ENCODE measurements at places on chromosomes 13 and 19.

- DNase-seq, result no peak
Measured at GRCh38 chr13:23069566-23069965, 111.2 kb upstream of the SGCG start.

- no peak for DNase-seq
Measured at GRCh38 chr13:89803839-89804238, 1543.6 kb upstream of the MIR17HG start.

DNA sequence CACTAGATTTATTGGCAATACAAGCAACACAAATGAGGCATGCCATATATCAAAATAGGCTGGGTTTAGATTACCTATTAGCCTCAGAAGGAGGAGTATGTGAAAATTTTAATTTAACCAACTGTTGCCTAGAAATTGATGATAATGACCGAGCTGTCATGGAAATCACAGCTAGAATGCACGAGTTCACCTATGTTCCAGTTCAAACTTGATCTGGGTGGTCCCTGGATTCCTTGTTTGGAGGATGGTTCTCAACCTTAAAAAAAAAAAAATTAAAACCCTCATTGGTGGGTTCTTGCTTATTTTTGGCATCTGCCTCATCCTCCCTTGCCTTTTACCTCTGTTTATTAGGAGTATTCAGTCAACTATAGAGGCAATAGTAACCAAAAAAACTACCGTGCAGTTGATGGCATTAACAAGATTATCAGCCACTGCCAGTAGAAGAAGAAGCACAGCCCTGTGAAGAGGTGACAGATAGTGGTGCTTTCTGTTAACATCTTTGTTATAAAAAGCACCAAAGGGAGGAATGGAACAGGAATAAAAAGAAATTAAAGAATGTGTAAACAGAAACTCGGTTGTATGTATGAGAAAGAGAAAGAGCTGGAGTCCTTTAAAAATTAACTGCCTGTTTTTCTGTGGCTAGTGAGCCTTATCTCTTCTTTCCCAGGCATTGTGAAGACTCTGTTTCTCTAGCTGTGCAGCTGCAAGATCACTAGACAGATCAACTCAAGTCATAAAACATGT, 106.4 kb downstream of the ZNF429 start:
- no peak for DNase-seq

- DNase-seq, result no peak
Measured at GRCh38 chr13:36543671-36544070, 111.4 kb downstream of the CCNA1 start.

GRCh38 chr19:4300589-4300988, 1.6 kb downstream of the TMIGD2 start:
- no peak for DNase-seq

GRCh38 chr19:41551711-41552110, 24.3 kb upstream of the CEACAM21 start:
- no peak for DNase-seq

GRCh38 chr19:18428787-18429674, 8.9 kb downstream of the ISYNA1 start:
- DNase-seq, result peak; percentile 97

DNA sequence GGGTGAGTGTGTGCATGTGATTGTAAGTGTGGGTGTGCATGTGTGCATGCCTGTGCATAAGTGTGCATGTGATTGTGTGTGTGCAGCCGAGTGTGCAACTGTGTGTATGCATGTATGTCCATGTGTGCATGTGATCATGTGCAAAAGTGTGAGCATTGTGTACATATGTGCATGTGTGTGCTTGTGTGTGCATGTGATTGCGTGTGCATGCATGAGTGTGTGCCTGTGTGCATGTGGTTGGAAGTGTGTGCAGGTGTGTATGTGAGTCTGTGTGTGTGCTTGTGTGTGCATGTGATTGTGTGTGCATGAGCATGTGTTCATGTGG, 3.5 kb downstream of the PODNL1 start:
- no peak for DNase-seq

- no peak for DNase-seq
Measured at GRCh38 chr13:24192811-24193162, 32.3 kb downstream of the SPATA13 start.

DNA sequence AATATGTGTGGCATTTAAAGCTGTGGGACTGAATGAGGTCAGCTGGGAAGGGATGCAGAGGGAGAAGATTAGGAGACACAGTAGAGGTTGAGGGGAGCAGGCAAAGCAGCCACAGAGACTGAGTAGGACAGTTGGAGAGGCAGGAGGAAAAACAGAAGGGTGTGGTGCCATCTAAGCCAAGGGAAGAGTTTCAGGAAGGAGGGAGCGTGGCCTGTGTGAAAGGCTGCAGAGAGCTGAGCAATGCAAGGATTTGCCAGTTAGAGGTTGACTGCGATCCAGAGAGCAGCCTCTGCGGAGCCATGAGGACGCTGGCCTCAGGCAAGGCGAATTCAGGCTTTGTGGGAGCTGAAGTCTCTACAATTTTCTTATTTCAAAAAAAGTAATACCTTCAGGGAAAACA, 28.9 kb downstream of the SOX21 start:
- DNase-seq, result no peak

- no peak for DNase-seq
Measured at GRCh38 chr19:16586991-16587832, 15.0 kb upstream of the SLC35E1 start.

GRCh38 chr13:28324181-28324789, 170.6 kb downstream of the FLT1 start:
- DNase-seq, result peak; percentile 83

DNA sequence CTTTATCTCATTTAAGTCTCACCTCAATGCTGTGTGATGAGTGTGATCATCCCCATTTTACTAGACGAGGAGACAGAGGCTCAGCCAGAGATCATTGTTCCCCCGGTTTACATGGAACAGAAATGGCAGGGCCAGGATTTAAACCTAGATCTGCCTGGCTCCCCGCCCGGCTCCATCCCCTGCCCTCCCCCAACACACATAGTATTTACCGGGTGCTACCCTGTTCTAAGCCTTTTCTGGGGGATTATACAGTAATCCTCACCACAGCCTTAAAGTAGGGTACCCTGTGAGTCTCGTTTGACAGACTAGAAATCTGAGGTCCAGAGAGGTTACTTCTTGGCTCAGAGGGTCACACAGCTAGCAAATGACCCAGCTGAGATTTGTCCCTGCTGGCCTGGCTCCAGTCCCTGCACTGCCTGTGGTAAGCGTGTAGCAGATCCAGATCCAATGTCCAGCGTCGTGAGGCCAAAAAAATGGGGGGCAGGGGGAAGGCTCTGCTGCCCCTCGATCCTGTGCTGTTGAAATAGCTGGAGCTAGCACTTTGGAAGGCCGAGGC, 3.8 kb upstream of the KLC3 start:
- no peak for DNase-seq

- no peak for DNase-seq
Measured at GRCh38 chr19:55549500-55550320, 4.4 kb upstream of the SBK3 start.

DNA sequence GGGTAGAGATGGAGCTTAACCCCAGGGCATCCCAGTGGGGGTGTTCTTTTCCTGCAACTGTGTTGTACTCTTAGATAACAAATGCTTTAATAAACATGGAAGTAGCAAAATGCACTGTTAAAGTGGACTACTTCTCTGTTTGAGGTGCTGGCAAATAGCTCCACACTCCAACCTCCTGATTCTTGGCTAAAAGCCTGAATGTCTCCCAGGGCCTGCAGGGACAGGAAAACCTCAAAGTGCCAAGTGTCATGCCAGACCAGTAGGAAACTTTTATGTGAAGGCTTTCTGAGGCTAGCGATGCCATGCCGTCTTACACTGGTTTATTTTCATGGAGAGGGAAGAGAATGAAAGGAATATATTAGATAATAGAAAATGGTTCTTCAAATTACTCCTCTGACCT, 6.8 kb downstream of the FREM2 start:
- no peak for DNase-seq

DNA sequence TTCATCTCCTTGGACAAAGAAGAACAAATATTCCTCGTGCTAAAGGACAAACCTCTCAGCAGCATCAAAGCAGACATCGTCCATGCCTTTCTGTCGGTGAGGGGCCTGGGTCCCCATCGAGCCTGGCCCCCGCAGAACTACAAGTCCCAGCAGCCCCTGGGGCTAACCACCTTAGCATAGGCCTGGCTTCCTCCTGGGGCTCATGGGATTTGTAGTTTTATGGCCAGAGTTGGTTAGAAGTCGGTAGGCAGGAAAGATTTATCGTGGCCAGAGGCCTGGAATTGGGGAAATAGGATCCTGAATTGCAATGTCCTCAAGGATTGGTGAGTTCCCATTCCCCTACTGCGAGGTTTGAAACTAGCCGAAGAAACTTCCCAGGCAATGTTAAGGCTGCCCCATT, 19.6 kb downstream of the TMEM150B start:
- peak; percentile 83 for DNase-seq

GRCh38 chr19:18710996-18711751, 27.7 kb downstream of the CRTC1 start:
- no peak for DNase-seq

DNA sequence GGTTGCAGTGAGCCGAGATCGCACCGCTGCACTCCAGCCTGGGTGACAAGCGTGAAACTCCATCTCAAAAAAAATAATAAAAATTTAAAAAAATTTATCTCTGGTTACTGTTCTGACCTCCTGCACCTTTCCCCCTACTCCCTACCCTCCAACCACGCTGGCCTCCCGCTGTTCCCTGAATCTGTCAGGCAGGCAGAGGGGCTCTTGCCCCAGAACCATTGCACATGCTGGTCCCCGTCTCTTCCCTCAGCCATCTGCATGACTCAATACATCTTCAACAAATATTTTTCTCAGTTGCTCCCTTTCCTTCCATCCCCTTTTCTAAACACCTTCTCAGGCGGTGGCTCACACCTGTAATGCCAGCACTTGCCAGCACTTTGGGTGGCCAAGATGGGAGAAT, 1.1 kb upstream of the FAM187B start:
- DNase-seq, result no peak

DNA sequence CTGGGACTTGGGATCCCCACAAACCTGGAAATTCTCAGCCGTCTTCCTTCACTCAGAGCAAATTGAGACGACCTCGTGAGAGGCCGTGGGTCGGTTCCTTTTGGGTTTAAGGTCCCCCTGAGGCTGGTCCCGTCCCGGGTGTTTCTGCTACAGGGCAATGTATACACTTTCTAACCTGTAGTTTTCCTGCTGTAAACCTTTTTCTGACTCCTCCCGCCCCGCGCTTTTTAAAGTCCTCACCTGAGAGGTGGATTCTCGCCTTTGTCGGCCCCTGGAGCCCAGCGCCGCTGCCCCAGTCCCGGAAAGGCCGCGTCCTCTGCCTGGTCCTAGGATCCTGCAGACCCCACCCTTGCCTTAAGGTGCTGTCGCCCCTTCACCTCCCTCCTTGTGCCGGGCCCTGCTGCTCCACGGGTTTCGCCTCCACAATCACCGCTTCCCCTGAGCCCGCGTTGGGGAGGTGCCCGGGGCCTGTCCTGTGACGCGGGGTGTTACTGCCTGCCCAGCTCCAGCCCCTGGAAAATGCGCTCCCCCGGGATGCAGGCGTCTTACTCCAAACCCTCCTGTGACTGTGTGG, 391 bp downstream of the ZNF761 start:
- DNase-seq, result peak; percentile 14

DNA sequence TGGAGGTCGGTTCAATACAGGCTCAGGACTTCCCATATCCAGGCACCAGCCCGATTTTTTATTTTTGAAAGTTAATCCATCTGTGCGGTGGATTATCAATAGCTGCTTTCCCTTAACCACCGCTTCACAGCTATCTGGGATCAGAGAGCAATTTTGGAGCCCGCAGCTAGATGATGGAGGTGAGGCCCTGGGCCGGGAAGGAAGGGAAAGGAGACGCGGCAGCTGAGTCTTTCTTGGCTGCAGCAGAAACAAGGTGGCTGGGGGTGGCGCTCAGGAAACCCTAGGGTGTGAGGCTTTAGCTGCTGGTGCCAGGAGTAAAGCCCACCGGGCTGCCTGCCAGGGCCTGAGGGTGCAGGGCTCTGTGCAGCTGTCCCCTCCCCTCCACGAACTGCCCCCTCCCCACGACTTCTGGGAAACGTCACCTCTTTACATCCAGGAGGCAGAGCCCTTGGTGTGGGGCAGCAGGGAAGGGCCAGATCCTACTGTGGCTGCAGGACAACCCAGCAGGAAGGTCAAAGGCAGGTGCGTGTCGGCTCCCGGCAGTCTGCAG, 307.0 kb downstream of the ZNF536 start:
- no peak for DNase-seq

GRCh38 chr19:45153339-45154063, 7.3 kb downstream of the NKPD1 start:
- peak; percentile 61 for DNase-seq

- DNase-seq, result no peak
Measured at GRCh38 chr13:32881777-32882145, 134.5 kb upstream of the KL start.

DNA sequence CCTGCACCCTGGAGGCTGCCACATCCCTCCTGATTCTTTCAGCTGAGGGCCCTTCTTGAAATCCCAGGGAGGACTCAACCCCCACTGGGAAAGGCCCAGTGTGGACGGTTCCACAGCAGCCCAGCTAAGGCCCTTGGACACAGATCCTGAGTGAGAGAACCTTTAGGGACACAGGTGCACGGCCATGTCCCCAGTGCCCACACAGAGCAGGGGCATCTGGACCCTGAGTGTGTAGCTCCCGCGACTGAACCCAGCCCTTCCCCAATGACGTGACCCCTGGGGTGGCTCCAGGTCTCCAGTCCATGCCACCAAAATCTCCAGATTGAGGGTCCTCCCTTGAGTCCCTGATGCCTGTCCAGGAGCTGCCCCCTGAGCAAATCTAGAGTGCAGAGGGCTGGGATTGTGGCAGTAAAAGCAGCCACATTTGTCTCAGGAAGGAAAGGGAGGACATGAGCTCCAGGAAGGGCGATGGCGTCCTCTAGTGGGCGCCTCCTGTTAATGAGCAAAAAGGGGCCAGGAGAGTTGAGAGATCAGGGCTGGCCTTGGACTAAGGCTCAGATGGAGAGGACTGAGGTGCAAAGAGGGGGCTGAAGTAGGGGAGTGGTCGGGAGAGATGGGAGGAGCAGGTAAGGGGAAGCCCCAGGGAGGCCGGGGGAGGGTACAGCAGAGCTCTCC, 6.9 kb upstream of the CEACAM5 start:
- no peak for DNase-seq

GRCh38 chr19:55678121-55678671, 3.2 kb downstream of the EPN1 start:
- DNase-seq, result peak; percentile 88
